ENCODE measurements at places on chromosomes 6 and 20.

DNA sequence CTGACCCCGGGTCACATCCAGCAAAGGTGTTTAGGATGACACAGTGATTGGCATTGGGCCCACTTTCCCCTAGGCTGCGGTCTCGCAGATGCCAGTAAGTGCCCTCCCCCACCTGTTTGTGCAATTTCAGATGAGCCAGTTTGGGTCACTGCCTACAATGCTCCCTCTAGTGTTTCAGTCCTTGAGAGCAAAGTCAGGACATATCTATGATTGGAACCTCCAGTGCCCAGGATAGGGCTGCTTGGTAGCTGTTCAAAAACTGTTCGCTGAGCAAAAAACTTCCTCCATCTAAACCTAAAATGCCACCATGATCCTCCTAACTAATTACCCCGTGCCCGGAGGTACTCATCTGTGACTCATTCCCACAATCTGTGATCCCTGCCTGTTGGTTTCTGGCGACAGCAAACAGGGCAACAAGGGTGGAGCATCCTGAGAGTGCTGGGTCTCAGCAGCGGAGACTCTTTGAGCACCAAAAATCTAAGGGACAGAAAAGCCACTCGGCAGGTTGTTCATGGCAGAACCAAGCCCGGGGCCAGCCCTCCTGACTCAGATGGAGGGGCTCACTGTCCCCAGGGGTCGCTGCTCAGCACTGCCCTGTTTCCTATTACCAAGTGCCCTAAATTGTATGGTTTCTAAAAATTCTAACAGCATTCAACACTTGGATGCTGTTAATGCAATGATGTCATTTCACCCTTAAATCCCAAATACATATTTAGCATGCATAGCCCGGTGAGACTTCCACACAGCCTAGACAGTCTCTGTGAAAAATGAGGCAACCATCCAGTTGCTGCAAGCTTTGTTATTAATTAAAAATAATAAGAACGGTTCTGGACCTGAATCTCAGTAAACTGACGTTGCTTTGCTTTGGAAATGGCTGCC is 5.0 kb downstream of the VSX1 start:
- no peak for DNase-seq

- no peak for DNase-seq
These were observed 114.7 kb downstream of the EDN3 start for GRCh38 chr20:59414936-59415623.

DNA sequence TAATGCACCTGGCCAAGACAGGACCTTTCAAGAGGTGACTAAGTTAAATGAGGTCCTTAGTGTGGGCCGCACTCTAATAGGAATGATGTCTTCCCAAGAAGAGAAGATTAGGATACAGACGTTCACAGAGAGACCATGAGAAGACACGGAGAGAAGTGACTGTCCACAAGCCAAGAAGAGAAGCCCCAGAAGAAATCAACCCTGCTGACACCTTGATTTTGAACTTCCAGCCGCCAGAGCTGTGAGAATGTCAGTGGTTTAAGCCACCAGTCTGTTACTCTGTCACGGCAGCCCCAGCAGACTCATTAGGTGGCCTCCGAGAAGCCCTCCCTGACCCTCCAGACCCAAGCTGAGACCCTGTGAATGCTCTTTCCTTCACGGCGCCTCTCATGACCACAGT is 29.5 kb downstream of the NOL4L start:
- DNase-seq = no peak

DNA sequence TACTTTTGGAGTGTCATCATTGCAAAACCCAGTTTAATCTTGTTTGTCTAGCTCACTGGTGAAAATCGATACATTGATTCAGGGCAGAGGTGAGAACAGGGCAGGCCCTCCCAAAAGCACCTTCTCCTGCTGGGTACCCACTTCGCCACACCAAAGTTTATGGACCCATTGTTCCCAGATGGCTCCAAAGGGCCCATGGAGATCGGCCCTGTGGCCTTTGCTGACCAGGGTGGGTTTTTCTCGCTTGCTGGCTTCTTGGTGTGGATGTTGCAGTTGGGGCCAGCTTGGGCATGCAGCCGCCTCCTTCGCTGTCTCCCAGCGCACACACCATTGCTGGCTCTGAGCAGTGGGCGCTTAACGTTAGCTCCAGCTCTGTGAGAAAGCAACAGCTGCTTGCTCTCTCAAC is 178.1 kb upstream of the PDE10A start:
- DNase-seq = no peak

DNA sequence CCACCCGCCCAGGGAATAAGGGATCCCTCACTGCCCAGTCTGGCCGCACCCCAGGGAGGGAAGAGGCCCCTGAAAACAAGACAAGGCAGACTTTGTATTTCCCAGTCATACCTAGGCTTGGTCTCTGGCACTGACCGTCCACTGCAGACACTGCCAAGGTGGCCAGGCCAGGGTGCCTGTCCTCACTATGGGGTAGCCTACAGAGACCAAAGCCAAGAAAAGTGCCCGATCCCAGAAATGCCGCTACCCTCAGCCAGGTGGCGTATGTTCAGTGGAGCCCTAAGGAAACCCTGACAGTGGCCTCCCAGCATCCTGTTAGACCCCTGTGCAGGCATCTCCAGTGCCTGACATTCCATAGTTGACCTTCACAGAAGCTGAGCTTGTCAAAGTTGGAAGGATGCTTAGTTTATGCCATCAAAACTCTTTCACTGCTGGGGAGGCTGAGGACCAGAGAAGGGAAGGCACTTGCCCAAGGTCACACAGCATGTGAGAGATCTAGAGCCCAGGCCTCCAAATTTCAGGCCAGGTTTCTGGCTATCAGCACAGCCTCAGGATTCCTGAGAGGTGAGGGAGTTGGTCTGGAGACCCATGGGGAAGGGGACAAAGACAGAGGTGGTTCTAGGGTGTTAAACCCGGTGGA is 2.5 kb downstream of the SCRT2 start:
- DNase-seq = no peak

- no peak for DNase-seq
These were observed 16.5 kb upstream of the SH3BGRL2 start for GRCh38 chr6:79614326-79615305.

- no peak for DNase-seq
These were observed 207.2 kb upstream of the ZNF184 start for GRCh38 chr6:27679964-27680694.

- no peak for DNase-seq
These were observed 24.1 kb downstream of the MCM8 start for GRCh38 chr20:5974531-5974930.

GRCh38 chr6:17059022-17059421 is 42.8 kb upstream of the STMND1 start:
- DNase-seq = no peak

- no peak for DNase-seq
These were observed 141.3 kb downstream of the PXDC1 start for GRCh38 chr6:3610206-3610605.
